Pancreas (tissue), 10 donors: ENCODE measurements at places on chromosomes 2 and 18.

DNA sequence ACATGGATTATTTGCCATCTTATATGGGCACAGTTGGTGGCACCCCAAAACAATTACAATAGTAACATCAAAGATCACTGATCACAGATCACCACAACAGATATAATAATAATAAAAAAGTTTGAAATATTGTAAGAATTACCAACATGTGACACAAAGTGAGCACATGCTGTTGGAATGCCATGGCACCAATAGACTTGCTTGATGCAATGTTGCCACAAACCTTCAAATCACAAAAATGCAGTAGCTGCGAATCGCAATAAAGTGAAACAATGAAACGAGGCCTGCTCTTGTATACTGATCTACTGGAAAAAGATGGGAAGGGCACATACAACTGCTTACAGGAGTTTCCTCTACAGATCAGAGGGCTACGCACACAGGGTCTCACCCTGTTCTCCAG is 32.2 kb upstream of the AMMECR1L start:
- no peaks in the 10 kb centered on the region for H3K4me1 ChIP-seq
- no peak for DNase-seq
- H3K27ac ChIP-seq: no peak overlapping the region
- H3K4me3 ChIP-seq: no peak overlapping the region
- no peaks in the 10 kb centered on the region for H3K27me3 ChIP-seq

- no peaks in the 10 kb centered on the region for H3K36me3 ChIP-seq
- H3K27ac ChIP-seq: no peak overlapping the region
- no peak for DNase-seq
- peaks cover 12% of the 10 kb centered on the region for H3K4me1 ChIP-seq
- H3K27me3 ChIP-seq: no peaks in the 10 kb centered on the region
Observed at GRCh38 chr2:69226903-69227302, 160.1 kb downstream of the GFPT1 start.

- no peak for DNase-seq
- H3K27me3 ChIP-seq: no peaks in the 10 kb centered on the region
- no peak overlapping the region for H3K4me3 ChIP-seq
- H3K27ac ChIP-seq: no peak overlapping the region
Observed at GRCh38 chr2:121483846-121484245, 46.8 kb upstream of the RNU4ATAC start.

GRCh38 chr18:34809451-34810072 is 99.5 kb downstream of the DTNA start:
- H3K4me3 ChIP-seq: no peak overlapping the region
- no peaks in the 10 kb centered on the region for H3K36me3 ChIP-seq
- DNase-seq: peak; percentile 65
- H3K4me1 ChIP-seq: peaks cover 8% of the 10 kb centered on the region
- no peak overlapping the region for H3K27ac ChIP-seq

- no peak overlapping the region for H3K27ac ChIP-seq
- H3K36me3 ChIP-seq: no peaks in the 10 kb centered on the region
- no peak for DNase-seq
- no peaks in the 10 kb centered on the region for H3K4me1 ChIP-seq
- no peaks in the 10 kb centered on the region for H3K27me3 ChIP-seq
- no peak overlapping the region for H3K4me3 ChIP-seq
Observed at GRCh38 chr2:172606285-172606684, 50.4 kb downstream of the PDK1 start.

GRCh38 chr18:70256994-70257393 is 31.9 kb upstream of the SOCS6 start:
- H3K4me3 ChIP-seq: no peak overlapping the region
- H3K27me3 ChIP-seq: no peaks in the 10 kb centered on the region
- H3K27ac ChIP-seq: no peak overlapping the region
- no peak for DNase-seq

DNA sequence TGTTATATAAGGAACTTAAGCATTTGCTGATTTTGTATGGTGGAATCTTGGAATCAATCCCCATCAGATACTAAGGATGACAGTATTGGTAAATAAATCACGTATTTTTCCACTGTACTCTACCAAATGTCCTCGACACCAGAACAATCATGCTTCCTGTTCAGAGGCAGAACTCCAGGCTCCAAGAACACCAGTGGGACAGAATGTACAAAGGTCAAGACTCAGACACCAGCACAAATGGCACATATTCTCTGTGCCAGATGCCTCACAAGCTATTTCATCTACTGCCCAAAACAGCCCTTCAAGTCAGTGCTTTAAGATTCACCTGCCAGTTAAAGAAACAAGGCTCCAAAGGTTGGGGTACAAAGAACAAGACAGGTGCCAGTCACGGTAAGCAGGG is 420.5 kb downstream of the STK39 start:
- peak overlapping the region; percentile 66 for H3K27ac ChIP-seq
- H3K4me3 ChIP-seq: no peak overlapping the region
- no peaks in the 10 kb centered on the region for H3K36me3 ChIP-seq
- peaks cover 4% of the 10 kb centered on the region for H3K4me1 ChIP-seq
- H3K27me3 ChIP-seq: no peaks in the 10 kb centered on the region
- DNase-seq: no peak

DNA sequence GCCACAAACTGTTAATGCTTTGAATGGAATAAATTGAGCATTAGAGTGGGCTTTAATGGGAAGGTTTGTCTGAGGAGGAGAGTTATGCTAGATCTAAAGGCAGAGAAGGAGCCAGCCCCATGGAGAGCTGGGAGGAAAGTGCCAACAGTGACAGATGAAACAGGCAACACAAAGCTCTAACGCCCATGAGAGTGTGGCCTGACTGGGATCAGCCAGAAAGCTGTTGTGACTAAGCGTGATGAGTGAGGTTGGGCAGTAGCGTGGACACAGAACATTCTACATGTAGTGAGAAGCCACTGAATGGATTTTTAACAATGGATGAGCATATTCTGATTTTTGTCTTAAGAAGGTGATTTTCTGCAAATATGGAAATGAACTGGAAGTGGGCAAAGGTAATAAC is 185.3 kb upstream of the SIX2 start:
- no peak overlapping the region for H3K27ac ChIP-seq
- H3K4me3 ChIP-seq: no peak overlapping the region
- no peaks in the 10 kb centered on the region for H3K4me1 ChIP-seq

GRCh38 chr2:12335131-12335530 is 381.6 kb upstream of the TRIB2 start:
- no peaks in the 10 kb centered on the region for H3K36me3 ChIP-seq
- no peaks in the 10 kb centered on the region for H3K4me1 ChIP-seq
- H3K4me3 ChIP-seq: no peak overlapping the region
- no peak for DNase-seq
- no peak overlapping the region for H3K27ac ChIP-seq

DNA sequence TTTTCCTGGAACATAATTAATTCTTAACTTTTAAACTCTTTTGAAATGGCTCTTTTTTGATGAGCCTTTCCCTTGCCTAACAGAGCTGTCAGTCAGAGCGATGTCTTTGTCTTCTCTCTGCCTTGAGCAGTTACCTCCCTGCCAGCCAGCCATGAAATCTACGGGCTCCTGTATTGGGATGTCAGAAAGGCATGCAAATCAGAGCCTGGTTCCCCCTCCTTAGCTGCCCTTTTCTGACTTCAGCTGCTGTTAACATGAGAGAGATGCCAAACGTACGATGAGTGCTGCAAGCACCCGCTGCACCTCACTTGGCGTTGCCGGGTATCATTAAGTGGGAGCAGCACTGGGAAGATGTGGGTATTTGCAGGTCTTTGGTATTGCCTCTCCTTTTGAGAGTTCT is 131.4 kb upstream of the BOD1L2 start:
- no peaks in the 10 kb centered on the region for H3K36me3 ChIP-seq
- no peak overlapping the region for H3K4me3 ChIP-seq
- no peak overlapping the region for H3K27ac ChIP-seq
- no peaks in the 10 kb centered on the region for H3K4me1 ChIP-seq

DNA sequence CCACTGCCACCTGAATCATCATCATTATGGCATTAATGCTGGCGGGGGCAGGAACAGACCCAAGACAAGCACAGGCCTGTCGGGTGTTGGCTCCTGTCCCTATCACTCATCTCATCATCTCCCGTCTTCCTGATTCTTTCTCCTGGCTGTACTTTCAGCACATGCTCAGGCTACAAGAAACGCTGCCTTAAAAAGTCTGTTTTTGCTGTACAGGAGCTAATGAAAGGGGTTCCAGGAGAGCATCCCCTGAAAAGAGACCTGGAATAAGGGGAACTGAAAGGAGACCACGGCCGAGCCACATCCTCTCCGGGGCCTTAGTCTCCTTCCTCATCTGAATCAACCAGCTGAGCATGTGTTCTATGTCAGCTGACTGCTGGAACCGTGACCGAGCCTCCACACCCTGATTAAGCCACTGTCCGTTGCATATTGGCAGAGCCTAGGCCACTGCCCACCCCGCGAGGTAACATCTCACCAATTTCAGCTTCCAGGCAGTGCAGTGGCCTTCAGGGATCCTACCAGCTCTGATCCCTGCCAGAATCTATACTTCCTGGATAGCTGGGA is 62.6 kb downstream of the DNMT3A start:
- no peaks in the 10 kb centered on the region for H3K27me3 ChIP-seq
- H3K4me1 ChIP-seq: no peaks in the 10 kb centered on the region
- DNase-seq: no peak
- no peaks in the 10 kb centered on the region for H3K36me3 ChIP-seq
